Cortex of kidney (tissue), 1 donor: ENCODE measurements at places on chromosomes 16 and 17.

- no peak for DNase-seq
Measured at GRCh38 chr17:4500191-4500571, 1.5 kb downstream of the SPNS2 start.

DNA sequence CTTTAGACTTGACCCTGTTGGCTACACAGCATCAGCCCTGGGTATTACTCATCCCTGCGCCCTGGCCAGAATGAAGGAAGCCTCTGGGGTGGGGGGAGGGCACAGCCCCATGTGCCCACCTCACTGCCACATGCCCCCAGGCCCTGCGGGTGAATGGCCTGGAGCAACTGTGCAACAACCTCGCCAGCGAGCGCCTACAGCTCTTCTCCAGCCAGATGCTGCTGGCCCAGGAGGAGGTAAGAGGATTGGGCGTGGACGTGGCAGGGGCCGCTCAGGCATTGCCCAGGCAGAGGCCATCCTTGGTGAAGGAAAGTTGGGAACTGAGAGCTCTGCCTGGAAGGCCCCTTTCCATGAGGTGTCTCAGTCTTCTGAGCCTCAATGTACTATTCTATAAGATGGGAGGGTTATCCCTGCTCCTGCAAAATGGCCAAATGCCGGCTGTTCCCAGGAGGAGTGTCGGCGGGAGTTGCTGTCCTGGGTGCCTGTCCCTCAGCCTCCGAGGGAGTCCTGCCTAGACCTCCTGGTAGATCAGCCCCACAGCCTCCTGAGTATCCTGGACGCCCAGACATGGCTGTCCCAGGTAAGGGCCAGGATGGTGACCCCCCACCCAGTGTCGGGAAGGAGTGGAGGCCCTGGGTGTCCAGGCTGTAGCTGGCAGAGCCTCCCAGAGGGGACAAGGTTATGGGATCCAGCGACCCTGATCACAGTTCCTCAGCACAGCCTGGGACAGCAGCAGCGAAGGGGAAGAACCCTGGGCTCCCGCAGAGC, 8.9 kb downstream of the MYO15B start:
- no peak for DNase-seq

DNA sequence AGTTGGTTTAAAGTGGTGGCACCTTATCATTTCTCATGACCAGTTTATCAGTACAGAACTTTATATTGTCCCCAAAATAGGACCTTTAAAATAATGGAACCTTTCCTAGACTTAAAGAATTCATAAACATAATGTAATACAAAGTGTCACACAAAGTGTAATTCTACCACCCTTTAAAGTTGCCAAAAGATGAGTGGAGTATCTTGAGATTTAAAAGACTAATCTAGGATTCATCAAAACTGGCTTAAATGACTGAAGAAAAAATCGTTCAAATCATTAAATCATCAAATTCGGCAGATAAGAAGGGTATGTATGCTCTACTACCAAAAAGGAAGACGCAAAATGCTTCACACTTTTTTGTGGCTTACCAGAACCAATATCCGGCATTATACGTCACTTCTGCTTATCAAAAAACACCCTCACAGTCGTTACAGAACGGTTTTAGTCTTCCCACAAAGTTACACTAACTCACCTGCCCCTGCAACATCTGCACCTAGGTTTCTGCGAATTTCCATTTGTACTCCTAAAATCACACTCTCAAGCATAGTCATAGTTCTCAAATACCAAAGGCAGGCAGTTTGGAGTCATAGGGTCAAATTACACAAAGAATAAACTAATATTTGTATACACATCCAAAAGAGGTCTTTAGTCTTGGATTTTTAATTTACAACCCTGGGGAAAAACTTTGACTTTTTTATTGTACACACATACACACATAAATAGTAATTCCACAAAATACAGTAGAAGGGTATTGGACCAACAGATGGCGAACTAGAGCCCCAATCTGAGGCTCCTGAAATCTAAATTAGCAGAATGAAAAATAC, 1.4 kb upstream of the KANSL1 start:
- DNase-seq, result no peak

GRCh38 chr16:13612623-13613022, 307.3 kb upstream of the ERCC4 start:
- DNase-seq, result no peak

DNA sequence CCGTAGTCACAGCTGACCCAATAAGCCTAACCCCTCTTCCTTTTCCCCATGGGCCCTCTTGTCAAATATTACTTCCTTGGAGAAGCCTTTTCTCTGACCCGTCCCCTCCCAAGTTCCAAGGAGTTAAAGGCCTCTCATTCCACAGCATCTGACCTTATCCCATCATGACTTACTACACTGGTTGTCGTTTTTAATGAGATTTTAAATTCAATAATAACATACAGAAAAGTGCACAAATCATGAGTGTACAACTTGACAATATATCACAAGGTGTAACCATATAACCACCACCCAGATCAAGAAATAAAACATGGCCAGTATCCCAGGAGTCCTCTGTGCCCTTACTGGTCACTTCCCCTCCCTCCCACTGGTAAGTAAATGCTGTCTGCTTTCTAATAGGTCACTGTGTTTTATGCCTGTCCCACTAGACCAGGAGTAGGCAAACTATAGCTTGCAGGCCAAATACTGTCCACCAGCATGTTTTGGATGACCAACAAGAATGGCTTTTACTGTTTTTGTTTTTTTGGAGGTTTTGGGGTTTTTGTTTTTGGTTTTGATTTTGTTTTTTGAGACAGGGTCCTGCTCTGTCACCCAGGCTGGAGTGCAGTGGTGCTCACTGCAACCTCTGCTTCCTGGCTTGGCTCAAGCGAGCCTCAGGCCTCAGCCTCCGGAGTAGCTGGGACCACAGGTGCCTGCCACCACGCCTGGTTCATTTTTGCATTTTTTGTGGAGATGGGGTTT, 1.2 kb upstream of the FDXR start:
- DNase-seq, result no peak
